Activated CD4-positive, alpha-beta T cell treated with anti-CD3 and anti-CD28 coated beads, Interleukin-10, Interleukin-2, amounts not matched to agents 100 ng/mL and 50 ng/mL, durations not matched to agents 16 hours and 8 hours (primary cell): ENCODE measurements at places on chromosomes 1 and 21.

DNA sequence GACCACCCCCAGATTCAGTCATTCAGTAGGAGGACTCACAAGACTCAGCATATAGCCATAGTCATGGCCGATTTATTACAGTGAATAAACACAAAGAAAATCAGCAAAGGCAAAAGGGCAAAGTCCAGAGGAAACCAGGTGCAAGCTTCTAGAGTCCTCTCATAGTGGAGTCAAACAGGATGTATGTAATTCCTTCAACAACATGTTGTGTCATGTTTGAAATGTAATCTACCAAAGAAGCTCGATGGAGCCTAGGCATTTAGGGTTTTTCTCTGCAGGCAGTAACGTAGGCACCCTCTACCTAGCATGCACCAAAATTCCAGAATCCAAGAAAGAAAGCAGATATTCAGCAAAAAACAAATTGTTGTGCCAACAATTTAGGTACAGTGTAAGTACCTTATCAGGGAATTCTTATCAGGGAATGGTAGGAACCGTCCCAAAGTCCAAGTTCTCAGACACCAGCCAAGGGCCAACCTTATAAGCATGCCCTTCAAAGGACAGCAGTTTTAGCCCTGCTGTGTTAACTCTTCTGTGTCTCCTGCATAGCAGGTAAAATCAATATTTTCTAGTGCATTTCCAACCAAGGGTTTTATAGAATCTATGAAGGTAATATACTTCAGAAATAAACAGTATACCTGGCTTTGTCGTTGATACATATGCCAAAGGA, 16.1 kb upstream of the SLAMF6 start:
- DNase-seq, result no peak

DNA sequence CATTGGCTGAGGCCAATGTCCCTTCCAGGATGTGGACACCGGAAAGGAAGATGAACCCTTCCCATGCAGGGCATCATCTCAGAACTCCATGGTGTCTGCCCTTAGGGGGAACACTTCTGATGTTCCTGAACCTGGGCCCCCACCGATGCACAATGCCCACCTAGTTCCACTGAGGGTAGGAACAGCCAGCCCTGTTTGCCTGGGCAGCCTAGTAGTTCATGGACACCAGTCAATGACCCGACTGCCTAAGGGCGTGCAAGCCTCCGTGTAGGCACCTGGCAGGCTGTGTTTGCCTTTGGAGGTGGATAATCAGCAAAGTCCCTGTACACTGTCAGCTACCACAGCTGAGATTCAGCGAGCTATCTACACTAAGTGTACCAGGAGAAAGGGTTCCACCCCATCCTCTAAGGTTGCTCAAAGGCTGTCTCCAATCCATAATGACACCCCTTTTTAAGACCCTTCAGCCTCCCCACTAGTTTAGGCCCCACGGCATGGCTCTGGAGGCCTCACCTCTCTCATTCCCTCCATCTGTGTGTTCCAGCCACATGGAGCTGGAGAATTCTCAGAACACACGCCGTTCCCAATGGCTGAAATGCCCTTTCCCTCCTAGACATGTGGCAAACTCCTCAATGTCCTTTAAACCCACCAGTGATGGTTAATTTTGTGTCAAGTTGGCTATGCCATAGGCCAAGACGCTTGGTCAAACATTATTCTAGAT, 124.8 kb upstream of the EDN2 start:
- no peak for DNase-seq

GRCh38 chr21:28240586-28240985, 752.1 kb downstream of the LTN1 start:
- DNase-seq, result no peak

DNA sequence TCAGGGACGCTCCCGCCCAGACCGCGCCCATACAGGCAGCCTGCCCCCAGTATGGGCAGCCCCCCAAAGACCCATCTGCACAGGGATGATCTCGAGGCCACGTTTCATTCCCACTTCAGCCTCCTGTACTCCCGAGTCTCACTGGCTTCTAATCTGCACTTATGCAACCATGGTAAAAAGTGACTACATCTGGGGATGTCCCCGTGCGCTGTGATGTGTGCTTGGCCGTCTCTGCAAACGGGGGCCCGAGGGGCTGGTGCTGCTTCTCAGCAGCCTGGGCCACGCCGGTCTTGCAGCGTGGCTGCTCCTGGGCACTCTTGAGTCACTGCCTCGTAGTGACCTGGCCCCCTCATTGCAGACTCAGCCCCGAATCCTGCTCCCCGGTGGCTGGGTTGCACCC, 17.4 kb upstream of the PLCH2 start:
- no peak for DNase-seq

GRCh38 chr1:205537386-205538018, 33.0 kb downstream of the CDK18 start:
- no peak for DNase-seq

GRCh38 chr1:30741239-30741894, 16.2 kb downstream of the LAPTM5 start:
- DNase-seq, result no peak

- DNase-seq, result no peak
These were observed 147.4 kb upstream of the USP24 start for GRCh38 chr1:55362558-55362957.

DNA sequence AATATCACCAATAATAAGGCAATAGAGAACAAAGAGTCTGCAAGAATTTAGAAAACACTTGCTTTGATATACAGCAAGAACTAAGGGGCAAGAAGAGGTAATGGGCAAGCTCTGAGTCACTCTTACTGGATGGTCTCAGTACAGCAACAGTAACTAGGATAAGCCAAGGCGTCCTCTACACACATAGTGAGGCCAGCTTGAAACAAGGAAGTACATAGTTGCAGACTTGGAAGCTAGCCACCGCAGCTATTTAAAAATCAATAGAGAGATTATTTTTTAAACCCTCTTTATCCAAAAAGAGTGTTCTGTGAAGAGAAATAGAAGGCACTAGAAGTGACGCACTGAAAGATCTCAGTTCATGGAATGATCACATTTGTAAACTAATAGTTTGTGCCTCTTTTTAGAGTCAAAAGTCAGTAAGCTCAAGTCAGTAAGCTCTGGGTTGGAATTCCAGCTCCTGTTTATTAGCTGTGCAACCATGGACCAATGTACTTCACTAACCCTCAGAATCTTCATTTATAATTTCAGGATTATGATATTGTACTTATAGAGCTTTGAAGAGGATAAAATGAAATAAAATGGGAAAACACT, 118.6 kb downstream of the AKT3 start:
- DNase-seq, result no peak

DNA sequence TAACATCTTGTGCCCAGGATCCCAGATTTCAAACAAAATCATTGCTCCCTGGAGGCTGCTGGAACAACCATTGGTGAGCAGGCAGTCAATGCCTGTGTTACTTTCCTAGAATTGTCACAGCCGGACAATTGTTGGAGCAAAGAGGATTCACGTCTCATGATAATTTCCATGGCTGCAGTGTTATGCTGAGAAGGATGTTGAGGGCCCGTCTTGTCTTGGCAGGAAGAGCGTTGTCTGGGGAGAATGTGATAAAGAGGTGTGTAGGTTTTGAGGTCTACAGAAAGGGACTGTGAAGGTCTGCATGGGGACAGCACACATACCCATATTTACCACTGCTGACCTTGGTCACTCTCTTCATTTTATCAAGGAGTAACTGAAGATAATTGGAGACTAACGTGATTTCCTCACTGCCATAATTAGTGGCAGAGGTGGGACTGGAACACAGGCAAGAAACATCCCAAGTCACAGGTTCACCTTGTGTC, 6.3 kb downstream of the MECR start:
- DNase-seq, result no peak

DNA sequence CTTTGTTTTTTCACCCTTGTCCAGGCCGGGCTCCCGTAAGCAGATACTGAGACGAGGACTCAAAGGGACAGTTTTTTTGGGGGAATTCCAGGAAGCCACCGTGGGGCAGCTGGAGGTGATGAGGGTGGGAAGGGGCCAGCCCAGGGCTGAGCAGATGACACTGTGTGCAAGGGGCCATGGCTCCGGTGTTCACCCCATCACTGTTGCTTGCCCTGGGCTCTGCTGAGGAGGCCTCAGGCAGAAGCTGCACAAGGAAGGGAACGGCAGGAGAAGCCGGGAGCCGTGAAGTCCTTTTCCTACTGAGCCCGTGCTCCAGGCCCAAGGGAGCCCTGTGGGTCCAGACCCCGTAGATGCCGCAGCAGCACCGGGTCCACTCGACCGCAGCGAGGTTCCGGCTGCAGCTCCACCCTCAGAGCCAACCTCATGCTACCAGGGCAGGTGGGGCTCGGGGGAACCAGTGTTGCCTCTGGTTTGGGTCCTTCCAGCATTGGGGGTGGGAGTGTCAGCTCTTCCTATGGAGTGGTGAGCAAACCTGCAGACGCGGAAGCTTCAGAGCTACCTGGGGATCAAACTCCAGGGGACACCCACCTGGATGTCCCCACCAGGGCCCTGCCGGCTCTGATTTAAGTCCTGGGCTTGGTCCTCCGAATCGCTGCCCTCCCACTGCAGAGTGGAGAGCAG, 4.3 kb upstream of the CALML6 start:
- no peak for DNase-seq

DNA sequence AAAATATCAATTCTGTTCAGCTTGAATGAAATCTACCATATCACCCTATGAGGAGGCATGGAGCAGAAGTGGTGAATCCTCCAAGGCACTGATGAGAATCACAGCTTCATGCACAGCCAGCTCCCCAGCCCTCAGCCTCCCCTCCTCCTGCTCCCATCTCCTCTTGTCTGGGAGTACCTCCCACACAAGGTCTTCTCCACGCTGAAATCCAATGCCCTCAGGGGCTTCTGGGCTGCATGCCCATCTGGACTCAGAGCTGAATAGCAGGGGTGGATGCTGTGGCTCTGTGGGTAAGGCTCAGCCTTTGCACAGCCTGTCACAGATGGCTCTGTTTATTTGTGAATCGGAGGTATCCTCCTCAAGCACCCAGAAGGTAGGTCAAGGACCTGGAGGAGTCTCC, 48.6 kb downstream of the KCNC4 start:
- DNase-seq, result no peak

- peak; percentile 77 for DNase-seq
These were observed 23.7 kb upstream of the EDARADD start for GRCh38 chr1:236370420-236370819.

GRCh38 chr1:110390096-110390495, 730 bp downstream of the SLC16A4 start:
- no peak for DNase-seq

- no peak for DNase-seq
These were observed 37.2 kb downstream of the C1orf94 start for GRCh38 chr1:34213956-34214355.

DNA sequence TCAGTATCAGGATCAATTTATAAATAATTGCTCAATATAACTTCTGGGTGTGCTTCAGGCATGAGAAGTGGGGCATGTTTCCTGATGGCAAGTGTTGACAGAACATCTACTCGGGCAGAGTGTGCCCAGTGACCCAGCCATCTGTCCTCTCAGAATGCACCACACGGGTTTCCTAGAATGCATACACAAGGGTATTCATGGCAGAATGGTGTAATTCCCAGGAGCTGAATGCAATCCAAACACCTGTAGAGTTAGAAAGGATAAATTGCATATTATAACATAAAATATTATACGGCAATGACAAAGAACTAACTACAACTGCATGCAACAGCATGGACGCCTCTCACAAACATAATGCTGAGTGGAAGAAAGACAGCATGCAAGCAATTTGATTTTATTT, 391.9 kb downstream of the SIPA1L2 start:
- no peak for DNase-seq

GRCh38 chr1:150762552-150762951, 3.0 kb downstream of the CTSS start:
- DNase-seq, result no peak

DNA sequence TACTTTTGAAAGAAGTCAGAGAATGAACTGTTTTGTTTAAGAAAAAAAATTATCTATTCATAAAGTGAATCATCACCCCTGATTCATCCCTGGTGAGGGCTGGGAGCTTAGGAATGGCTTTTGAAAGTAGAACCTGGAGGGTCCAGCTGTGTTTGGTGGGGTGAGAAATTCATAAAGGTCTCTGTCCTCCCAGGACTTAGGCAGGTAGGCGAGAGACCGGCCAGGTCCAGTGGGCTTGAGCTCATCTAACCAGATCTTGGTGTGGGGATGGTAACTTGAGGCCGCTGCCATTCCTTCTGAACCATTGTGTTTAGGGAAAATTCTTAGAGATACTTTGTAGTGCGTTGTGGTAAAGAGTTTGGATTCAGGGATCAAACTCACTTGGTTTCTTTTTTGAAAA, 156.8 kb upstream of the TNR start:
- no peak for DNase-seq

DNA sequence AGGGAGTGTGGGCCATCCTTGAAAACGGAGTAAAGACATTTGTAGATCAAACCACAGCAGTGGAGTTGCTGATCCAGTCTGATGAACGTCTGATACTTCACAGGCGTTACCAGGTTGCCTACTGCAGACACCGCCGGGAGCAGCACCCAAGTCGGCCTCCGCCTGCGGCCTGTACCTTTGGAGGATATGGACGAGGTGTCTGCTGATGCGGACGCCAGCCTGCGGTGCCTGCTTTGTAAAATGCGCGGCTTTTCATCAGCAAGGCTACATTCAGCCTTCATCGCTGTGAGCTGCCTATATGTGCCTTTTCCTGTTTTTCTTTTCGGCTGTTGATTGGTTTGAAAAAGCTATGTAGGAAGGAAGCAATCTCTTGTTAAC, 16.0 kb downstream of the SLX9 start:
- no peak for DNase-seq

GRCh38 chr1:188363943-188364342, 1535.2 kb downstream of the PLA2G4A start:
- no peak for DNase-seq

DNA sequence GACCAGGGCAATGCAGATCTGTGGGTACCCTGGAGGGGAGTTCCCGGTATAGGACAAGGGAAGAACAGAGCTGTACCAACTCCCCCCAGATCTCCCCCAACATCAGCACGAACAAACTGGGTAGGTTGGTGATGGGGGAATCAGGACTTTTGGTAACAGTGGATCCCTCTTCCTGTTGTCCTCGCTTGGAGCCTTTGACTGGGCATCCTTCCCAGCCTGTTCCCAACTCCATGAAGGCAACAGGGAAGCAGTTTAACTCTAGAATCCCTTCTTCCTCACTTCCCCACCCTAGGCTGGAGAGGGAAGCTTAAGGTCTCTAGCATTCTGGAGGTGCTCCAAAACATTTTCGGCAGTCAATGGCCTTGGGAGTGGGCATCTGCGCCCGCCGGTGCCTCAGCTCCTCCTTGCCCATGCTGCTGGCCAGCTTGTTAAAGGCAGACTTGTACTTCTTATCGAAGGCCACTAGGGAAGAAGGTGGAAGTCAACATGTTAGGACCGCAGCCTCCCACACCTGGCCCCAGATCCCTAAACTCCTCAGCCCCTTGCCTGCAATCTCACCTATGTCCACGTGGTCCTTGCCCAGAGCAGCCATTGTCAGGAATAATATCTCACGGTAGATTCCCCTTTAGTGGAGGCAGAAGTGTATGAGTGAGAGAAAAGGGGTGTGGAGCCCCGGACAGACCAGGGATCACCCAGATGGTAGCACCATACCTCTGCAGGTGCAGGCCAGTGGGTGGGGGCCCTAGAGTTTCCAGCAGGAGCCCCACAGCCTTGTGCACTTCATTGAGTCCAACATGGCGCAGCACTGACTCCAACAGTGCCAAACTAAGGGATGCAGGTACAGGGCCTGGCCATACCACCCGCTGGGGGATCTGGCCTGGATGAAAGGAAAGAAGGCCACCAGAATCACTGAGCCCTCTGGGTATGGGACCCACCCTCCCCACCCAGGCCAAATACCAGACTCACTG, 7.5 kb upstream of the GATAD2B start:
- no peak for DNase-seq
